ENCODE measurements at places on chromosomes 1 and 21. TPM values are rescaled to one million over a fixed set of nuclear protein-coding genes. Genes with fewer than 3 reads are reported as not detected.

The MTF1 gene
- polyA plus RNA-seq = 5.6 TPM

The KCTD3 gene
- polyA plus RNA-seq = 29.4 TPM

- H3K4me3 ChIP-seq = peak overlapping the region; percentile 92
- no peaks in the 10 kb centered on the region for H3K36me3 ChIP-seq
- H3K27me3 ChIP-seq = peaks cover 11% of the 10 kb centered on the region
Observed at GRCh38 chr1:160030657-160031364, 979 bp downstream of the PIGM start.

The LEFTY2 gene
- polyA plus RNA-seq = 8.3 TPM

DNA sequence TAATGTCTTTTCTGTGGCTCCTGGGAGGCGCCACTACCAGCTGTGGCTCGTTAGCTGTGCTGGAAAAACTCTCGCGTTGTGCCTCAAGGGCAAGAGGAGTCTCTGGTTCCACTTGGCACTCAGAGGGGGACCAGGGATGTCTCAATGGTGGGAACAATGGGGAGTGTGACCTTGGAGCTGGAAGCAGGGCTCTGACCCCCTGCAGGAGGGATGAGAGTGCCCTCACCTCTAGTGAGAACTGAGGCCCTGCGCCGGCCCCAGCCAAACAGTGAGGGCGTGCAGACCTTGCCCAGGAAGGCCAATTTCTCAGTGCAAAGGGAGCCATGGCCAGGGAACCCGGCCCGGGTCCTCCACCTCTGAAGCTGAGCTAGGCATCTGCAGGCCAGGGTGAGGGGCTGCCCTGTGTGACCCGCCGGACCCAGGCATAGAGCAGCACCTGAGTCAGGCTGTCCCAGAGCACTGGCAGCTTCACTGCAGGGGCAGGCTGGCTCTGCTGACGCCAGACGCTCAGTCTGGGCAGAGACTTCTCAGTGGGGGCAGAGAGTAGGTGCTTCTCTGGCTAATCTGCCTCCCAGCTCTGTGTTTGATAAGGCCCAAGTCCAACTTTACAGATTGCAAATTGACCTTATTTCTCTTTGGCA lies 1.8 kb downstream of the RD3 start:
- H3K4me1 ChIP-seq = no peaks in the 10 kb centered on the region
- no peak for DNase-seq
- no peak overlapping the region for H3K4me3 ChIP-seq
- H3K27ac ChIP-seq = no peak overlapping the region
- no peaks in the 10 kb centered on the region for H3K36me3 ChIP-seq

Measured in GM23338 (cell line).